HS-27A (cell line): ENCODE measurements at places on chromosomes 3 and 15.

GRCh38 chr3:127791221-127791913 is 30.9 kb downstream of the MGLL start:
- DNase-seq = no peak

- DNase-seq = no peak
These were observed 129.9 kb downstream of the LRRC3B start for GRCh38 chr3:26752466-26752865.

GRCh38 chr3:10006048-10006761 is 19.6 kb upstream of the EMC3 start:
- no peak for DNase-seq

- DNase-seq = no peak
These were observed 154.2 kb upstream of the LINGO1 start for GRCh38 chr15:77786956-77787355.

DNA sequence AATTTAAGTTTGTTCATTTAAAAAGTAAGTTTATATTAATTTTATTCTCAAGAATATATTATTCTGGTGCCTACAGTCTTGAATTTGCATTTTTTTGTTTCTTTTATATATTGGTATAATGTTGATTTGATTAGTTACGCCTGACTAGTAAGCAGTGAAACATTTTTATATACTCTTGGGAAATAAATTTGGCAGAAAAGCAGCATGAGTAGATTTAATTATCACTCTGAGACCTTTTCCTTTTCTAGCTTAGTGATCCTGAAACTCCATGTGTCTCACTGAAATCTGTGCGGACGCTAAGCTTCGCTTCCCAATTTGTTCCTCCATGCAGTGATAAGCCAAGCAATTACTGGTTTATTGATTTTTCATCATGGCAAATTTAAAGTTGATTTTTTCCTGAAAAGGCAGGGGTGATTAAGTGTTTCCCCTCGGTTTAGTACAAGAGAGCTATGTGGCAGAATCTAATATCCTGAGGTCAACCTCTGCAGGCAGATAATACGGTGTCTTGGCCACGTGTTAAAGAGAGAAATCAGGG is 87.2 kb upstream of the MLF1 start:
- DNase-seq = no peak
